Hippocampal formation (tissue), 2 donors: ENCODE measurements at places on chromosomes 1 and 21.

DNA sequence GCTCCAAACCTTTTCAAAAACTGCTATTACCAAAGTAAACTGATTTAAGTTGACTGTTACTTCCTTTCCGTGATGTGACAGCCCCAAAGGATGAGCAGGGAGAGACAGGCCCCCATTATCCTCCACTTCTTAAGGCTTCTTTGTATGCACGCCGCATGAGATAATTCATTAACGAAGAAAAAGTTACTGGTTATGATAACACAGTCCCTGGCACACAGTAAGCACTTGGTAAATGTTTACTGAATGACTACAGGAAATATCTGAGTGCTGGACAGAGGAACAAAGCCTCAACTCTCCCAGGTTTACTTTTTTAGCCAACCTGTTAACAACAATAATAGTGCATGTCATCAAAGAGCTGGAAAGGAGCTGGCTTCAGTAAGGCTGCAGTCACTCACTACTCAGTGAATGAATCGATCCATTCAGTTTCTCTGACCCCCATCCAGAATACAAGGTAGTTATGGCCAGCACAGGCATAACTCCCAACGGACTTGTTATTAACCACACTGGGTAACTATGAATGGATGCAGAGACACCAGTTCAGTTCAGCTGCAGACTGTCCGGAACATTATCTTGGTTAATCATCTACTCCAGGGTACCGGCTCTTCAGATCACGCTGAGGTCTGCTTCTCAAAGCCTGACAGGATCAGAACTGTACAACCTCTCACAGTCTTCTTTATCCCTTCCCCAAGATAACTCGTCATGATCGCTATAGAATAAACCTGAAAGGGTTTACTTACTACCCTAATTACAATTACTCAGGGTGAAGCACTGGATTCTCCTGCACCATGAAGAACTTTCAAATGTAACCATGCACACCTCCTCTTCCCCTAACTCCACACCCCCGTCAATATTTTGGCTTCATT is 58.3 kb downstream of the TGFBR3 start:
- no peak for DNase-seq

DNA sequence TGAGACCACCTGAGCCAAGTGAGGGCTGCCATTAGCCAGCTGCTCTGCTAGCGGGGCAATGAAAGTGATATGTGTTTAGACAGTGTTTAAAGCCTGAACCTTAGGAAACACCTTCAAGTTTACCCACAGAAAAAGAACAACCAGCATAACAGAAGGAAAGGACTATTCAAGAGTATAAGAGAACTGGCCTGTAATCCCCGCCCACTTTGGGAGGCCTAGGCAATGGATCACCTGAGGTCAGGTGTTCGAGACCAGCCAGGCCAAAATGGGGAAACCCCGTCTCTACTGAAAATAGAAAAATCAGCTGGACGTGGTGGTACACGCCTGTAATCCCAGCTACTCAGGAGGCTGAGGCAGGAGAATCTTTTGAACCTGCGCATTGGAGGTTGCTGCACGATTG is 149.4 kb downstream of the PCP4 start:
- no peak for DNase-seq

- DNase-seq = no peak
These were observed 134.9 kb upstream of the B3GALT2 start for GRCh38 chr1:193321242-193321840.

DNA sequence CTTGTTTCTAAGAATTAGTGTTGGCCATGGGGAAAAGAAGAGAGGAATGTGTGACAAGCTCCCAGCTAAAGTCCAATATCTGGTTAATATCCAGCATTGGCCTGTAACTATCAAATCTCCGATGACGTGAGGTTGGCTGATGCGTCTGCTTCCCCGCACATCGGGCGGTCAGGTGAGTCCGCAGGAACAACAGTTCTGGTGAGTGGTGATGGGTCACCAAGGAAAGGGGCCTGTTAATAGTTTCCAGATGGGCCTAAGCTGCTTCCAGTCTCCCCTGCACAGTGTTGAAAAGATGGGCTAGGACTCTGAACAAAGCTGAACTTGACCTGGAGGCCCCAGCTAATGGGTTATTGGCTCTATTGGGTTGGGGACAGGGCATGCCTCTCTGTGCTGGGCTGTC is 193.1 kb upstream of the EDN2 start:
- DNase-seq = no peak

GRCh38 chr1:156583821-156584622 is 4.5 kb downstream of the TTC24 start:
- peak; percentile 62 for DNase-seq

GRCh38 chr21:41766883-41767605 is at the start of gene RIPK4:
Gene RIPK4, minus strand, starts transcription at chr21:41767052. Its CDS starts 11 bp downstream, at chr21:41767041.
- no peak for DNase-seq

DNA sequence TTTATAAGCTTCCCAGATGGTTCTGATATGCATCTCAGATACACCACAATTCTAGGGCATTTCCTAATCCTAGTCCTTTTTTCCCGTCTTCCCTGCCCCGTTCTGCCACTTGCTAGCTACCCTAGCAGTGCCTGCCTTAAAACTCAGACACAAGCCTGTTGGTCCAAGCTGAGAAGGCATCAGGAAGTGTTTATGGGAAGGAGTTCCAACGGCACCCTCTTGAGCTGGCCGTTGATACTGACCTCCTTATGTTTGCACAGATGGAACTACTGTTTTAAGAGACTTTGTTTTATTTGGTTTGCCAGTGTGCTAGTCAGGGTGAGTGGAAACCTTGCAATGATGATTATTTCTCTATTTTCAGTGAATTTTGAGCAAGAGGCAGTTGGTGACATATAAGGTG is 67.2 kb downstream of the UCK2 start:
- DNase-seq = no peak

GRCh38 chr1:221839782-221840395 is 98.0 kb upstream of the DUSP10 start:
- DNase-seq = no peak

DNA sequence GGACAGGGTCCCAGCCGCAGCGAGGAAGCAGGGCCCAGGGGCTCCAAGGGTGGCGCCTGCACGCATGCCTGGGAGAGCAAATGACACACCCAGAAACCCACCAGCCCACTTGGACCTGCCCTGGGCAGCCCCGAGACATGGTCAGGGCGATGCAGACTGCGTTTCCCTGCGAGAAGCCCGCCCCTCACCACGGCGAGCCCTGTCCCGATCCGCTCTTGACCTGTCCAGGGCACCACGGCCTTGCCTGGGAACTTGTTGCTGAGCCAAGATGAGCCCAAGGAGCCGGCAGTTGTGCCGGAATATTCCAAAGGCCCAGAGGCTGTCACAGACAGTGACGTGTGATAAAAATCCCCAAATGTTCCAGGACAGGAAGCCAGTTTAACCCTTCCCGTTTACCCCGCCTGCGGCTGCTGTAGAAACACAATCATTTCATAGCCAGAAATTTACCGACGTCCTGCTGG is 78.1 kb downstream of the SIK1 start:
- DNase-seq = no peak
